ENCODE measurements at places on chromosomes 7 and 10. TPM values are rescaled to one million over a fixed set of nuclear protein-coding genes. Genes with fewer than 3 reads are reported as not detected.

Gene ASB10
- not detected for total RNA-seq

DNA sequence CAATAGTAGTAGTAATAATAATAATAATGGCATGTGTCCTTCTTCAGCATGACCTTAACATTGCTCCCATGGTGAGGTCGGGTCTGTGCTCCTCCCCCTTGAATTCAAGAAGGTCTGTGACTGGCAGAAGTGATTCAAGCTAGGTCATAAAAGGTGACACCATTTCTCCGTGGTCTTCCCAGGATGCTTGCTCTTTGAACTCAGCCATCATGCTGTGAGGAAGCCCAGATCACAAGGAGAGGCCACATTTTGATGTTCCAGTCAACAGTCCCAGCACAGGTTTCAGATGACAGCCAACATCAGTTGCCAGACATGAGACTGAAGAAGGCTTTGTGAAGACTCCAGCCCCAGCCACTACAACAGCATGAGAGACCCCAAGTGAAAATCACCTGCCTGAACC lies 83.9 kb downstream of the SEPTIN14 start:
- no peak for DNase-seq

Gene DLX5
- not detected for total RNA-seq

DNA sequence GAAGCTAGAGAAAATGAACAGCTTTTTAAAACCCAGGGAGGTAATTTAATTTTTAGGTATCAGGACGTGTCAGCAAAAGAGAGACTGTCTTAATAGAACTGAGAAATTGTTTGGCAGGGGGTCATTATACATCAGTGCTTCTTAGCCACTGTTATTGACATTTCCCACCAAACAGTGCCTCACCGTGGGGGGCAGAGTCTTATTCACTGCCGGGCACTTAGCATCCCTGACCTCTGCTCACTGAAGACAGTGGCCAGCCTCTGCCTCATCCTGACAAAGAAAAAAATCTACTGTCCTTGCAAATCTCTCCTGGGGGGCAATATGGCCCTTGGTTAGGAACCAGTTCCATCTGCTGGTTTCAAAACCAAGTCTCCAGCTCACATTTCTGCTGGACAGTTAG lies 14.2 kb upstream of the MKI67 start:
- DNase-seq: no peak

- no peak for DNase-seq
Measured at GRCh38 chr7:132610995-132611394, 34.7 kb upstream of the PLXNA4 start.

DNA sequence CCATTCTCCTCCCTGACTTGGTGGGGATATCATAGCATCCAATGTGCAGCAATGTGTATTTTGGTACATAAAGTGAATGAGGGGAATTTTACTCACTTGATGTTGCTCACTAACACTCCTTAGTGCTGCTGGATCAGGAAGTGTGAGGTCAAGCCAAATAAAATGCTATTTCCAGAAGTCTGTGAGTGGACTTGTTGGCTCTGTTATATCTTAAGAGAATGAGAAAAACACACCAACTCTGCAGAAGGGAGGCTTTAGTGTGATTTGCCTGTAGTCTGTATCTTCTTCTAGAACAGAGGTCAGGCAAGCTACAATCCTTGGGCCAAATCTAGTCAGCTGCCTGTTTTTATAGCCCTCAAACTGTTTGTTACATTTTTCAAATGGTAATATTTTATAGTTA lies 154.3 kb downstream of the POLR1F start:
- no peak for DNase-seq

GRCh38 chr10:103676851-103677417 lies 178.4 kb downstream of the SH3PXD2A start:
- no peak for DNase-seq

Gene MYL10
- total RNA-seq: not detected

DNA sequence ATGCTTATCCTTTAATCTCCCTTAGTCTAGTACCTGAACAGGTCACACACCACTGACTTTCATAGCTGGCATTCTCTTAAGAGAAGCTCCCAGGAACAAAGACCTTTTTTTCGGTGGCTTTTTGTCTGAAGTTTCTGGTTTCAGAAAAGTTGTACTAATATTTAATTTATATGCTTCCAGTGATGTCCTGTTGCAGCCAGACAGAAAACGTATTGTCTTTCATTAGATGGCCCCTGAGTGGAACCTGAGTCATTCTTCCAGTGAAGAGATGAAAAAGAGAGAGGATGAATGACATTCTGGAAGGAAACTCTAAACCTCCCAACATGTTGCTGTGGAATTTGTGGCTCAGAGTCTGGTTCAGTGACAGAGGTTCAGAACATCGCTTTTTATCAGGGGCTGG lies 274.8 kb upstream of the TAC1 start:
- DNase-seq: no peak

- DNase-seq: no peak
Measured at GRCh38 chr10:67612577-67613537, 83.1 kb downstream of the CTNNA3 start.

- DNase-seq: no peak
Measured at GRCh38 chr7:151015967-151016366, 8.3 kb downstream of the ATG9B start.

GRCh38 chr7:4235596-4235995 lies 446.5 kb upstream of the FOXK1 start:
- DNase-seq: no peak

Gene TAS2R5
- total RNA-seq: 10.6 TPM

Gene LGI1
- total RNA-seq: 9.6 TPM

- no peak for DNase-seq
Measured at GRCh38 chr7:68739306-68739705, 859.0 kb upstream of the AUTS2 start.

DNA sequence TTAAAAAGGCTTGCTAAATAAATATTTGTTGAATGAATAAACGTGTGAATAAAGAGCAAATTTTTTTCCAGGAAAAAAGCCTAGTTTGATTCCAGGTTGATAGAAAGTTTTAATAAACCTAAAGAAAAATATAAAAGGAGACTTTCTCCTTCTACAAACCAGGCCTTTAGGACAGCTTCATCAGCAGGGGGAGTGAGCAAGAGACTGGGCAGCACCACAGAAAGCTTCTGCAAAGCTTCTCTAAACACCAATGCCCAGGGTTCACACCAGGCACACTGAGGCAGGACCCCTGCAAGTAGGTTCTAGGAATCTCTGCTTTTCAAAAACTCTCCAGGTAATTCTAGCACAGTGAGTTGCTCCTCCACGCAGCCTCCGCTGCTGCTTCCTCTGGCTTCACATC lies 66.4 kb upstream of the SEC61G start:
- DNase-seq: no peak

DNA sequence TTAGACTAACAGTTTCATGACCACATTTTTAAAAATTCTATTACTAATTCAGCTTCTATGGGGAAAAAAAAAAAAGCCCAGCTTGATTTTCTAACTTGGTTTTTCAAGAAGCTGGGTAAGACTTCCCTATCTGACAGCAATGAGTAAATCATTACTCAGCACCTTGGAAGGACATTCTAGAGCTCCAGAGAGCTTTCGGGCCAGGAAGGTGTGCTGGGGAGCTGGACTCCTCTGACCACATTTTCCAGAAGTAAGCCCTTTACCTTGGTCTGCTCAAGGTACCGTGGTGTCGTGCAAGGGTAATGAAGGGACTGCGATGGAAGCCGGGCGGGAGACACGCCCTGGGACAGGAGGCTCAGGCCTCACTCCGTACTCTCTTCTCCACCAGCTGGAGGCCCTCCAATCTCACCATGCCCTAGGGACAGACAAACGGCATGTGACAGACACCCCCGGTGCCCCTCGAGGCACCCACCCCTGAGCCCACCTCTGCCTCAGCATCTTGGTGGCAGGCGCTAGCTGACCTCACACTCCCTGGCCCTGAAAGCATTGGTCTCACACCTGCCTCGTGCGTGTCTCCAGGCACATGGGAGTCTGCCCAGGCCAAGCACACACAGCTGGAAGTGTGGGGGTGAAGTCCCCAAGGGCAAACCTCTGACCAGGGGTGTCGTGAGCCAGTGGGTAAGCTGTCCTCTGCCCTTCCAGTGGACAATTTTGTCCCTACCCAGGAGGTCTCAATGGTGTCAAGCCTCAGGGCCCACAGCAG lies 152.1 kb downstream of the OAT start:
- no peak for DNase-seq

Gene GPC2
- 57.9 TPM for total RNA-seq

DNA sequence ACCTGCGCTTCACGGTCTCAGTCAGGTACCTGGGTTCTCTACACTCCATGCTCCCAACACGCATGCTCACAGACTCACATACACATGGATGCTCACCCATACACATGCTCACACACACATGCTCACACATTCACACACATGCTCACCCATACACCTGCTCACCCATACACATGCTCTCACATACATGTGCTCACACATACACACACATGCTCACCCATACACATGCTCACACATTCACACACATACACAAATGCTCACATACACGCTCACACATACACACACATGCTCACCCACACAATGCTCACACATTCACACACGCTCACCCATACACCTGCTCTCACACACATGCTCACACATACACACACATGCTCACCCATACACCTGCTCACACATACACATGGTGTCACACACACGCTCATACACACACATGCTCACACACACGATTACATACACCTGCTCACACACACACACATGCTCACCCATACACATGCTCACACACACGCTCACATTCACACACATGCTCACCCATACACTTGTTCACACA lies 119.9 kb downstream of the PAXIP1 start:
- no peak for DNase-seq

GRCh38 chr7:109003742-109004141 lies 434.1 kb downstream of the DNAJB9 start:
- DNase-seq: no peak

DNA sequence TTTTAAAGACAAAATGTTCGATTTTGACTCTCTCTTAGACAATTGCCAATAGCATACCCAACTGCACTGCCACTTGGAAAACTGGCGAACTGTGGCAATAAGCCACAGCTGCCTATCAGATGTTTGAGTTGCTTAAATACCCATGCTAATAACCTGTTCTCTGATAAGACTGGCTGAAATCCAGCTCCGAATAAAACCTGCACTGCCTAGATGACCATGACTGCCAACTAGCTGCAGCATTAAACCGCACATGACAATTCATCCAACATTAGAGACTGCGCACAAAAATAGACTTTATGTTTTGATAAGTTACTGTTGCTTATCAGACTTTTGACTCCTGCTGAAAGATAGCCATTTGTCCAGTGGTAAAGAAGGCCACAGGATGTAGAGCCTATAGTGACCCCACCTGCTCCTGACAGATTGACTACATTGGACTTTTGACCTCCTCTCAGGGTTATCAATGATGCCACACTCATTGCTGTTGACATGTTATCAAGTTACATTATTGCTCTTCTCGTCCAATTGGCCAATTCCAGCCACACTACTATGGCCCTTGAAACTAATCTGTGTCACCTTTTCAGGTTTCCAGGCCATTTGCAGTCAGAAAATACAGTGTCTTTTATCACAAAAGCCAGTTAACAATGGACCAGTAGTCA lies 299.0 kb downstream of the HGF start:
- DNase-seq: no peak

Gene CLEC2L
- 3.8 TPM for total RNA-seq

- no peak for DNase-seq
Measured at GRCh38 chr10:110413049-110413783, 84.5 kb upstream of the DUSP5 start.

GRCh38 chr10:34954142-34954541 lies 136.0 kb downstream of the CUL2 start:
- no peak for DNase-seq

DNA sequence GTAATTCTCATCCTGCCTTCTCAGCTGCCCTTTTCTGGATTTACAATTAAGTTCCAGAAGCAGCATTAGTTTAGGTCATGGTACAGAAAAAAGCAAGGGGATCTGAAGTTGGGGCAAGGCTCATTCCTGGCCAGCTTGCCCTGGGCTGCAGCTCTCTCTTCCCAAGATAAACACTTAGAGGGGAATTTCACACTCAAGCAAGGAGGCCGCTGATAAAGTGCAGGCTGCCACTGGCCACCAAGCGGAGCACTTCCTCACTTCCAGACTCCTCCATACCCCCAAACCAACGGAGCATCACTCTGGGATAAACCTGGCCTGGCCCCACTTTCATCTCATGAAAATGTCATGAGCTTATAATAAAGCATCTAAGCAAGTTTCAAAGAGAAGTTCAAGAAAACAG lies 445.5 kb upstream of the MKI67 start:
- no peak for DNase-seq

Gene ZNF467
- total RNA-seq: 3.2 TPM

GRCh38 chr7:130560972-130561371 lies 69.1 kb downstream of the MEST start:
- no peak for DNase-seq
